Sciatic nerve (tissue), 2 donors: ENCODE measurements at places on chromosomes 13 and 19.

DNA sequence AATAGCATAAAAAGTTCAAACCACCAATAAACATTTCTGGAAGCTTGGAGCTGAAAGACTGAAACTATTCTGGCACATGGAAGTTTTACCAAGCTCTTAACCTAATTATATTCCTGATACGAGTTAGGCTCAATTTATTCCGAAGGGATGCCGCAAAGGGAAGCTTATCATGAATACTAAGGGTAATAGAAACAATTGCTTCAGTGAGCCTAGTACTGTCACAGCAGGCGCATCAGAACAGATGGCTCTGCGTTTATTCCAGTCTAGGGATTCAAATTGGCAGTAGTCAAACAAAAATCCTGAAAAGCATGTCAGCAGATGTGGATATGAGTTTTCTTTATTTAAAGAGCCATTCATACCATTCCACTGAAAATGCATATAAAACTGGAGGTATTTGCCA, 779.5 kb downstream of the GPC5 start:
- DNase-seq, result no peak

- DNase-seq, result no peak
These were observed 16.4 kb downstream of the WDFY2 start for GRCh38 chr13:51600703-51601102.

DNA sequence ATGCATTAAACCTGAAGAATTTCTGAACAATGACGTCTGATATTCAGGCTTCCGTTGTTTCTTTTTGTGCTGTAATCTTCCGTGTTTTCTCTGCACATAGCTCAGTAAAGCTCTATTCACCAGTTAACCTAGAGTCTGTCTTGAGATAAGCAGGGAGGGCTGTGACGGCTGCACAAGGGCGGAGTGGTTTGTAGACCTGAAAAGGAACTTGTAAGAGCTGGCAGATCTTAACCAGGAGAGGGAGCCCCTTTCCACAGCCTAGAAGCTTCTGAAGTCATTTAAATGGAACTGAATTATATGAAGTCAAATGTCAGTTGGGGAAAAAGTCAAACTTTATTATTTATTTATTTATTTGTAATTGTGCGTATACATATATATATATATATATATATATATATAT, 27.5 kb downstream of the DPRX start:
- DNase-seq, result no peak

DNA sequence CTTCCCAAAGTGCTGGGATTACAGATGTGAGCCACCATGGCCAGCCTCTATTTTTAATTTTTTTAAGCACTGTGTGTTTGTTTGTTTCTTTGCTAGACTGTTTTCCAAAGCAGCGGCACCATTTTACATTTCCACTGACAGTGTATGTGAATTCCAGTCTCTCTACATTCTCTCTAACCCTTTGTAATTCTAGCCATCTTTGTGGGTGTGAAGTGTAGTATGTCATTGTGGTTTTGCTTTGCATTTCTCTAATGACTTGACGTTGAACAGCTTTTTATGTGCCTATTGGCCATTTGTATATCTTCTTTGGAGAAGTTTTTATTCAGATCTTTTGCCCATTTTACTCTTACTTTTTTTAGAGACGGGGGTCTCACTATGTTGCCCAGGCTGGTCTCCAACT, 11.6 kb downstream of the PNPLA6 start:
- no peak for DNase-seq

DNA sequence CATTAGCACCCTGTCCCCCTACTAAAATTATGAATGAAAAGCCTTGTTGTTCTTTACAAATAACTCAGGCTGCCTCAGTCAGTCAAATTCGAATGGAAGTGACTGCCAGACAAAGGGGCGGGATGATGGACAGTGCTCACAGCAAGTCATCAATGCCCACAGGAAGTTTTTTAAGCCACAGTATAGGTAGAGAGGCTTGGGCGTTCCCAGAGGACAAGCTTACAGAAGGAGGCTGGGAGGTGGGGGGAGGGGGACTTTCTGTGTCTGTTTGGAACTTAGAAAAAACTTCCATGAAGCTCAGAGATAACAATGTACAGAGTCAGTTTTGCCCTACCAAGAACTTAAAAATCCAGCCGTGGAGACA, 18.5 kb upstream of the SPRY2 start:
- no peak for DNase-seq

DNA sequence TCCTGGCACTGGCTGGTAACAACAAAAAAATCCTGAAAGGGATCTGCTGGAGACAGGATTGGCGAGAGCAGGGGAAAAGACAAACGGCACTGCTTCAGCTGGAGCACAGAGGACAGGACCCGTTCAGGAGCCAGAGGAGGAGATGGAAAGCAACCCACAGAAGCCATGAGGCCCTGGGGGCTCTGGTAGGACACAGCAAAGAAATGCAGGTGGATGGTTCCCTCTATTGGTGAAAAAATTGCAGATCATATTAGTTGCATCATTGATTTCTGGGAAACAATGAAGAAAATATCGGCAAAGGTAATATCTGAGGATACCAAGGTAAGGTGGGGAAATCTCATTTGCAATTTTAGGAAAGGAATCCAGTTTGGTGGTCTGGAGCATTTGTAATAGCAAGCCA, 25.7 kb upstream of the TPP2 start:
- no peak for DNase-seq

- DNase-seq, result no peak
These were observed 26.5 kb downstream of the LTBP4 start for GRCh38 chr19:40627486-40628279.

DNA sequence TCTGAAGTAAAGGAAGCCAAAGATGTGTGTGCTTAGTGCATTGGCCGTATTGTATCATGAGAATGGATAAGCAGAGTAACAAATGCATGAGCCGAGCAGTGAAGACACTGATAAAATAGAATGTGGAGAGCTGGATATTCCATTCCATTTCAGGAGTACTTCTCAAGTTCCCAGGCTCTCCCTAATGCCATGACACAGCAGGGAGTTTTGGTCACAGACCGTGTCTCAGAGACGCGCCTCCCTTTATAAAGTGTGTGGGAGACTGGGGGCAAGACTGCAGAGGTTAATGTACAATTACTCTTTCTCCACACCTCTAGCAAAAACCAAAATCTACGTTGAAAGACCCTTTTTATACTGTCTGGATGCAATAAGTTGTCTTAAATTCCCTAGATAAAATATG, 575.6 kb downstream of the EFNB2 start:
- DNase-seq, result no peak

DNA sequence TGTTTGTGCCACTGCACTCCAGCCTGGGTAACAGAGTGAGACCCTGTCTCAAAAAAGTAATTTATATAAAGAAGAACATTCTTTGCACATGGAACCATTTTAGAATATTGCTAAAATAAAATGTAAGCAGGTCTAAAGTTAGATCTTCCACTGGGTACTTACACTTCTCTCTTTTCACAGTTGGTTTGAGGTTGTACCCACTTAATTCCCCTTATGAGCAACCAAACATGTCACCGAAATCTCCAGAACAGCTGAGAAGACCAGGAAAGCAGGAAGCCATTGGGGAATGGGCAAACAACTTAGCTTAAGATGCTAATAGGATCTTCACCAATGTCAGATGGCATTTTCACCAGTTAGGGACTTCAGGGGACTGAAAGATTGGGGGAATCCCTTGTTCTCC, 18.8 kb downstream of the NLRP4 start:
- DNase-seq, result no peak

GRCh38 chr19:55146705-55147273, 2.2 kb downstream of the TNNT1 start:
- DNase-seq, result no peak

GRCh38 chr19:29268103-29268502, 55.2 kb upstream of the UQCRFS1 start:
- DNase-seq, result peak; percentile 28

GRCh38 chr13:31522396-31522795, 216.9 kb upstream of the RXFP2 start:
- DNase-seq, result no peak
